ENCODE measurements at places on chromosomes 16 and 17. TPM values are rescaled to one million over a fixed set of nuclear protein-coding genes. Genes with fewer than 3 reads are reported as not detected.

The NLRC3 gene
- not detected for total RNA-seq

The GH2 gene
- total RNA-seq, result not detected

The PSME3IP1 gene
- total RNA-seq, result 52.2 TPM

The TMC7 gene
- 0.28 TPM for total RNA-seq

The ABCC11 gene
- under 0.01 TPM for total RNA-seq

- no peak overlapping the region for H3K27ac ChIP-seq
- no peaks in the 10 kb centered on the region for H3K36me3 ChIP-seq
- peaks cover 20% of the 10 kb centered on the region for H3K4me1 ChIP-seq
Measured at GRCh38 chr17:72571813-72572396, 451.1 kb downstream of the SOX9 start.

- H3K27ac ChIP-seq, result no peak overlapping the region
- peaks cover 5% of the 10 kb centered on the region for H3K27me3 ChIP-seq
- peaks cover 10% of the 10 kb centered on the region for H3K4me1 ChIP-seq
- no peak overlapping the region for H3K4me3 ChIP-seq
- no peaks in the 10 kb centered on the region for H3K36me3 ChIP-seq
- DNase-seq, result peak; percentile 52
Measured at GRCh38 chr17:16986391-16986790, 14.5 kb upstream of the TNFRSF13B start.

- peak overlapping the region; percentile 93 for H3K4me3 ChIP-seq
- H3K36me3 ChIP-seq, result peaks cover 10% of the 10 kb centered on the region
- no peaks in the 10 kb centered on the region for H3K27me3 ChIP-seq
- H3K4me1 ChIP-seq, result peaks cover 4% of the 10 kb centered on the region
Measured at GRCh38 chr17:17236295-17237025, 508 bp downstream of the FLCN start.
